GM12891 (cell line): ENCODE measurements at places on chromosomes 12 and 14.

- DNase-seq: no peak
Observed at GRCh38 chr12:64810831-64811230, 13.6 kb upstream of the TBC1D30 start.

- no peak for DNase-seq
Observed at GRCh38 chr14:99075061-99075460, 196.9 kb downstream of the BCL11B start.

GRCh38 chr12:98701166-98701565 is 56.1 kb downstream of the APAF1 start:
- no peak for DNase-seq

GRCh38 chr14:60723116-60723906 is 840 bp downstream of the SIX4 start:
- DNase-seq: peak; percentile 46

DNA sequence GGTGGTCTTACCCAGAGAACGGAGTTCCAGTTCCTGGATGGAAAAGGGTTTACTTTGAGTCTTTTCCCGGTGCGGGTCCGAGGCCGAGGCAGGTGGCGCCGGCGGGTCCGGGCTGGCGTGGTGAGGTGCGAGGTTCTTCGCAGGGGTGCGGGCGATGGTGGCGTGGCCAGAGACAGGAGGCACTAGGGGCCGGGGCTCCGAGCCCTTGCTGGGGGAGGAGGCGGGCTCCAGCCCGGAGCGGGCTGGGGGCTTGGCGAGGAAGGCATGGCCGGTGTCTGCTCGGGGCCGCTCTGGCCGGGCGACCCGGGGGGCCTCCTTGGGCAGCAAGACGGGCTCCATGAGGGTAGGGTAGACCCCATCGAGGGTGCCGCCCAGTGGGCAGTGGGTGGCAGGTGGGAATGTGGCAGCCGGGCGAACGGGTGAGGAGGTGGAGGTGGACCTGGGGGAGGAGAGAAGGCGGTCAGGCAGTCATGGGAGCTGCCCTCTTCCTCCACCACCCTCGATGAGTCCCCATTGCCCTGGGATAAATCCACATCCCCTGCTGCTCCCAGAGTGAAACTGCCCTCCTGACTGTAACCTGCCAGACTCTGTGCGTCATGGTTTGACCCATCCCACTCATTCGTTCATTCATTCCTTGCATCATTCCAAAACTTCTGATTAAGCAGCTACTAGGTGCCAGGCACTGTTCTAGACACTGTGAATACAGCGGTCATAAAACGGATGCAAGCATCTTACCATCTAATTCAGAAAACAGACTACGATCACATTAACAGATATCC is 42.0 kb downstream of the RFLNA start:
- no peak for DNase-seq

DNA sequence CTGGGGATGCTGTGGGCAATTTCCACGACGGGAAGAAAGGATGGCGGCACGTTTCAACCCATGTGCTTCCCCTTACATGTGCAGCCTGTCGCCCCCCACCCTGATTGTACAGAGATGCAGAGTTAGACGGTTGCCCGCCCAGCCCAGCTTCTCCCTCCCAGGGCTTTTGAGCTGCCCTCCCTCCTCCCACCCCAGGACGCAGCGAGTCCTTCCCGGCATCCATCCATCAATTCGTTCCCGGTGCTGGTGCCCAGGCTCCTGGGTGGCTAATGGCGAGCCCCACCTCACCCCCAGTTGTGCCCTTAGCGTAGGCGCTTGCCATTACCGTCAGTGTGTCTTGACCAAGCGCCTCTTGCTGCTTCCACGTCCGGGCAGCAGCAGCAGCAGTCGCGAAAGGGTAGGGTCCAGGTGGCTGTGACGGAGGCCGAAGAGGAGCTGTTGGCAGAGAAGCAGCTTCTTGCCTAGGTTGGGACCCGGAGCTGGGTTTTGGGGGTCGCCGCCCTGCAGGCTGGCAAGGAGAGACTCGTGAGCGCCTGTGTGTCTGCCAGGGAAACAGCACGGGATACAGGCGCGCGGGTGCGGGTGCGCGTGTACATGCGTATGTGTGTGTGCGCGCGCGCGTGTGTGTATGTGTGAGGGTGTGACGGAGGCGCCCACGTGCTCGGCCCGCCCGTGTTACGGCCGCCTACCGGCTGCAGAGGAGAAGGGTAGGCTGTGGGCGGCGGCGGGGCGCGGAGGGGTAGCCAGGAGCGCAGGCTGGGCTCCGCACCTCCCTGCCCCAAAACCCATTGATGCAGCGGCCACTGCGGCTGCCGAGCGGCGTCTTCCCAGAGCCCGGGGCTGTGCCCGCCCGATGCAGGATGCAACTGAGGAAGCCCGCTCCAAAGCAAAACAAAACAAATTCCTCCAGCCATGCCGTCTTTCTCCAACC is at the start of gene SLC6A15:
SLC6A15 (minus strand) TSS at position 602 of the 931 bp plus-strand sequence. CDS start 20,679 bp downstream, outside the sequence.
- DNase-seq: peak; percentile 6
